ENCODE measurements at places on chromosomes 2 and 18.
A peak's percentile ranks its signal among the peaks of the same experiment; 100 is the strongest.

DNA sequence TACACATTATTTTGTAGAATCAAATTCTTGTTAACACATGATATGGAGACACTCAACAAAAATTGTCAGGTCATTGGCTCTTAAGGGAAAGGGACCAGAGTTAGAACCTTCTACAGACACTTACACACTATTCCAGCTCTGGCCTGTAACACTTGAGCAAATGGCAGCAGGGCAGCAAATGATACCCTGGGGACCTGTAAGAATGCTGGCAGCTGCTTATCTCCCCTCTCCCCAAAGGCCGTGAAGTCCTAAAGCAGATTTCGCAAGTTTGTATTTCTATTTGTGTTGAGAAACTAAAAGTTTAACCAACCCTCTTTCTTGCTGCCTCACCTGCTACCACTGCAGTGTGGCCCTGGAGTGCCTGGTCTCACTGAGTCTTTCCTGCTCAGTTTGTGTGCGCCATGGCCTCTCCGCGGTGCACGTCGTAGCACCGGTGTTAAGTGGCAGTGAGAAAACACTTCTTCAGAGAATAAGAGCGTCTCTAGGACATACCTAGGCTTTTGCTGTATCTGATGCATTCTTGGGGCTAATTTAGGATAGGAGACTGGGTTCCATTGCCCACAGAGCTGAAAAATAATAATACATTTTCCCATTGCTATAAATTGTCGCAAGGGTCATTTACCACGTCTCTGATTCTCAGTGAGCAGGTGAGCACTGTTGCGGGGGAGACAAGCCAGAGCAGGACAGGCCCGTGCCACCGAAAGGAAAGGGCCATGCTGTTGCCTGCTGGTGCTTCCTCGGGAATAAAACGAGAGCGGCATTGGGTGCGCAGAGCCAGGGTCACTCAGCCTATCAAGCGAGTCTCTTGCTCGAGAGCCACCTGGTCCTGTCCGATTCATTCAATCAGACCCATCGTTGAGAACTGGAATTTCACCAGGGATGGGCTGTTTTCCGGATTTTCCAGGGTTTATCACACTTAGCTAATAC, 204.9 kb downstream of the PTGR3 start:
- DNase-seq = no peak

- no peak for DNase-seq
These were observed 5.2 kb downstream of the NCAPH start for GRCh38 chr2:96340493-96341414.

- DNase-seq = no peak
These were observed 39.0 kb downstream of the GLI2 start for GRCh38 chr2:120774557-120775160.

DNA sequence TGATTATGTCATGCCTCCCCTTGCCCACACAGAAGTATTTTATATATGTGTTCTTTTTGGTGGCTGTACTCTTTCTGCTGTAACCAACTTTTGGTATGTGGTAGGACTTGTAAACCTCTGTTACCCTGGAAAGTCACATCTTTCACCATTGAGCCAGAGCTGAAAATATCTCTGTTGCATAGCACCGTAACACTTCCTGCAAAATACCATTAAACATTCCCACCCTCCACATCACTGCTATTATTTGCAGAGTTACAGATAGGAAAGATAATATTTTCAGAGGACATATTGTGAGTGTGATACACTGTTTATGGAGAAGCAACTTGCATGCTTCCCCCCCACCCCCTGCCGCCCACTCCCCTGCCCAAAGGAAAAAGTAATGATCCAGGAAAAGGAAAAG, 44.8 kb downstream of the CAB39 start:
- DNase-seq = no peak

DNA sequence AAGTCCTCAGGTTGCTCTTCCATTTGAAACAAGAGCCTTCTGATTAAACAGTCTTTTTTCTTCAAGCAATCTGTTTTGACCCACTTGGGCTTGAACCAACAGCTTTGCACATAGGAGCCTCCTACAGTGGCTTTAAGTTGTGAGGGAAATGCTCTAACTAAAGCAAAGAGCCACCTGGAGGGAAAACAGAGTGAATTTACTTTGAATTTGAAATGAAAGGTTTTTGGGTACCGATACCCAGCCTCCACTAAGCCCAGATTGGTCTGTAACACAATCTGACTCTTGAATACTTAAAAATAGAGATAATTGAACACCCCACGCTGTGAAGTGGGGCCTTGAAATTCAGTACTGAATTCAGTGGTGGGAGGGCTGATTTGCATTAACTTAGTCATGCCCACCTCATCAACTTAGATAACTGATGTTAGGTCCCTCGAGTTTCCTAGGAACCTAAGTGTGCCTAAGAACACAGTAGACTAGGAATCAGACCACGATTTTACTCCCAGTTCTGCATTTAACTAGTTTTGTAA, 56.3 kb upstream of the ACVR1C start:
- DNase-seq = no peak

GRCh38 chr18:2994603-2995432, 18.1 kb downstream of the LPIN2 start:
- DNase-seq = no peak

GRCh38 chr2:69945941-69946340, 15.5 kb downstream of the ASPRV1 start:
- no peak for DNase-seq

DNA sequence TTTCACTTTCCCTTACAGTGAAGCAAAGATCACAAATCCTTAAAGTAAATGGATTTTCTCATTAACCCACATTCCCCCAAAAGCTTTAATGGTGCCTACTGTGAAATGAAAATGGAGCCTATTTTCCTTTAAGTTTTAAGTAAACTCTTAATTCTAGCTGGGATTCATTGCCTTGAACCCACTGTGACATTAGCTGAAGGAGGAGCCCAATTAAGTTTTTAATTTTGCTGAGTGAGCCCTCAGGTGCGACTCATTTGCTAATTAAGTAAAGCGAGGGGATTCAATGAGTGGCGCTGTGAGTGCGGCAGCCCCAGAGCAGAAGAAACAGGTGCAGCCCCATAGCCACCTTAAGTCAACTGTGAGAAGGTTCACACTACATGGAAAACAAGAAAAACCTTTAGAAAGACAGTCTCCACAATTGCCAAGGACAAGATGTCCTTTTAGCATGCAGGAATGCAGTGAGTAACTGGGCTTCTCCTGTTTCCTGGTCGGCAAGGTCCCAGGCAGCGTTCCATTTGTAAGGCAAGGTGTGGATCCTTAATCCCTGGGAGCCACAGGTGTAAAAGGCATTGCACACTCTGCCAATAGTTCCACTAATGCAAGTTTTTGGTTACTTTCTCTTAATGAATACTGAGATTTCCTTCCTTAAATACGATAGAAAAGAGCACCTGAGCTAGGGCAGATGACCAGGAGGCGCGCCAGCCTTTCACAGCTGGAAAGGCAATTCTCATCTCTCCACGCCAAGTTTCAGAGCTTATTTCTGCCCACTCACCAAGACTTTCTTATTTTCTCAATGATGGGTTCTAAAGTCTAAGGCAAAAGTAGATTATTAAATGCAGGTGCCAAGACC, 87.7 kb downstream of the TMEM18 start:
- DNase-seq = no peak

- DNase-seq = no peak
These were observed 11.5 kb upstream of the SLC11A1 start for GRCh38 chr2:218370410-218371063.

- no peak for DNase-seq
These were observed 268.2 kb upstream of the TCF4 start for GRCh38 chr18:55856229-55856628.

- DNase-seq = no peak
These were observed 137.5 kb downstream of the DYM start for GRCh38 chr18:49322765-49323490.

- no peak for DNase-seq
These were observed 50.6 kb upstream of the STAT1 start for GRCh38 chr2:191064590-191064989.

GRCh38 chr2:6832596-6833299, 33.0 kb downstream of the CMPK2 start:
- DNase-seq = no peak

DNA sequence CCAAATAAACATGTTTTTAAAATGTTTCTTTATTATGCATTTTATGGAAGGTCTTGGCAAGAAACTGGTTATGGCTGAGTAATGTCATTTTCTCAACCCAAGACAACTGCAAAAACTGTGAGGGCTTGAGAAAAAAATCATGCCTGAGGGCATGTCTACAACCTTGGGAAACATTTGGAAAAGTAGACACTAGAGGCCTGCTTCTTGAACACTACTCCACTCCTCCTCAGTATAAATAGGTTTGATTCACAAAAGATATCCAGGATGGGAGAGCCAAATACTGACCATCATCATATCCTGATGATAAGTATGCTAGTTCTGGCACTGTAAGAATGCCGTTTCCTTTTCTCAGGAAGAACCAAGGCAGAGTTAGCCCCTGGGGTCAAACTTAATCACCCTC, 71.1 kb downstream of the OSR1 start:
- no peak for DNase-seq

- DNase-seq = no peak
These were observed 108.3 kb downstream of the HDAC4 start for GRCh38 chr2:239292531-239292930.

DNA sequence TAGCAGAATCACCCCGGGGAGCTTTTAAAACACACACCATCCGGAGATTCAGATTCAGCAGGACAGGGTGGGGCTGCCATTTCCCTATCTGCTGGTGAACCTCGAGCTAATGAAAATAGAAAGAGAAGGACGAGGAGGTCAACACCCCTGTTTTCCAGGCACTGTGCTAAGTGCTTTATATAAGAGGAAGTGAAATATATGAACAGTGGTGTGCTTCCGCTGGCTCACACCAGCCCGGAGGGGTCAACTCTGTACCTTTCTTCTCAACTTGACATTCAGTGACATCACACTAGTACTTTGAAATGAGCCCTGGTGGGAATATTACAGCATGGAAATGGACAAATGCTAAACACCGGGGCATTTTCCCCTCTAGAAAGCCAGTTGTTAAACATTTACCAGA, 108.3 kb upstream of the LTBP1 start:
- no peak for DNase-seq

GRCh38 chr2:155696571-155696970, 636.0 kb downstream of the NR4A2 start:
- no peak for DNase-seq

- no peak for DNase-seq
These were observed 574.7 kb upstream of the SLC8A1 start for GRCh38 chr2:41026613-41027012.

- no peak for DNase-seq
These were observed 16.9 kb downstream of the LCT start for GRCh38 chr2:135820003-135820618.

DNA sequence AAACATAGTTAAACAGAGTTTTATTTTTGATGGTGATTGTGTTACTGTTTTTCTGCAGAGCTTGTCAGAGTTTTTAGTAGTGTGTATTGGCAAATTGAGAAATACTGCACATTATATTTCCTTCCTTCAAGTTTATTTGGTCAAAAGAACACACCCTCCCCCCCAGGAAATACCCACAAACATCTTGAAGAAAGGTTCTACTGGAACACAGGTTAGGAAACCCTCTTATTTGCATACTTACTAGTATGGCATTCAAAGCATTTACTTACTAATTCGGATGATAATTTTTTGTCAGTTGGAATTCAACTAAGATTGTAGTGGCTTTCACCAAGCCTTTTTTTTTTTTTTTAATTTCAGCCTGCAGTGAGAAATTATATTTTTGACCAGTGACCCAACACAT, 9.1 kb downstream of the CAB39 start:
- DNase-seq = no peak

DNA sequence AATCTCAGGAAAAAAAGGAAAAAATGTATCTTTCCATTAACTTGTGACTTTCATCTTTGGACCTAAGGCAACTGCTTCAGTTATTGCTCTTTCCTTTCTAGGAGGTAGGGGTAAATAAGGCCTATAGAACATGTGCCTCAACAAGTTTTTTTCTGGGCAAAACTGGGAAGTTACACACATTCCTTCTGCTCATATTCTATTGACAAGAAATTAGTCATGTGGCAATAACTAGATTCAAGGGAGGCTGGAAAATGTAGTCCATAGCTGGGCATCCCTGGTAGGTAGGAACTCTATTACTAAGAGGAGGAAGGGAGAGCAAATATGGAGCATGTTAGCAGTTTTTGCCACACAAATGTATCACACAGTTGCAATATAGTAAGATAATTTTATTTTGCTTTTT, 37.7 kb upstream of the NEMP2 start:
- peak; percentile 14 for DNase-seq

GRCh38 chr18:34159691-34160185, 65.0 kb downstream of the NOL4 start:
- no peak for DNase-seq
